ENCODE measurements at places on chromosomes 7 and 10.

DNA sequence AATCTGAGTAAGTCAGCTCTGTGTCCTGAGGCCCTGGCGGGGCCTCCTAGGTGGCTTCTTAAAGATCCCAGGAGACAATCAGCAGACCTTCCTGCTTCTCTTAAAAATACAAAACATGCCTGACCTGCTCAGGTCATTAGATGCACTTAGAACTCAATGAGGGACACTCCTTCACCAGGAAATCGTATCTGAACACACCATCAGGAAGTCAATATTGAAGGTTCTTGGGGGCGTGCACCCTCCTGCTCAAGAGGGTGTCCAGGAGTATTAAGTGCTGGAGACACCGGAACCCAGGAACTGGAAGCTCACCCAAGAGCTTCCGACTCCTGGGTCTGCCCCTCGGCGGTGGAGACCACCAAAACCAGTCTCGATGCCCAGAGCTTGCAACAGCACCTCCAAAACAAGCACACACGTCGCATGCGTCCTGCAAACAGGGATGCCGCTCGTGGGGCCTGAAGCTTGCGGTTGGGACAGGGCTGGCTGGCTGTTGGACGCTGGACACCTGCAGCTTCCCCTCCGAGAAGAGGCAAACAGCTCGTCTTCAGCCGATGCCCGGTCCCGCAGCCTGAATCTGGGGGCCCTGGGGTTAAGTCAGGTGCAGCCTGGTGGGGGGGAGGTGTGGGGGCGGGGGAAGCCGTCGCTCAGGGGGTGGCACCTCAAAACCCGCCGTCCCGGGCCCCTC is 803 bp downstream of the RAPGEF5 start:
- DNase-seq: no peak

- DNase-seq: peak; percentile 33
These were observed 119.5 kb downstream of the SPDYE5 start for GRCh38 chr7:75611557-75612178.

DNA sequence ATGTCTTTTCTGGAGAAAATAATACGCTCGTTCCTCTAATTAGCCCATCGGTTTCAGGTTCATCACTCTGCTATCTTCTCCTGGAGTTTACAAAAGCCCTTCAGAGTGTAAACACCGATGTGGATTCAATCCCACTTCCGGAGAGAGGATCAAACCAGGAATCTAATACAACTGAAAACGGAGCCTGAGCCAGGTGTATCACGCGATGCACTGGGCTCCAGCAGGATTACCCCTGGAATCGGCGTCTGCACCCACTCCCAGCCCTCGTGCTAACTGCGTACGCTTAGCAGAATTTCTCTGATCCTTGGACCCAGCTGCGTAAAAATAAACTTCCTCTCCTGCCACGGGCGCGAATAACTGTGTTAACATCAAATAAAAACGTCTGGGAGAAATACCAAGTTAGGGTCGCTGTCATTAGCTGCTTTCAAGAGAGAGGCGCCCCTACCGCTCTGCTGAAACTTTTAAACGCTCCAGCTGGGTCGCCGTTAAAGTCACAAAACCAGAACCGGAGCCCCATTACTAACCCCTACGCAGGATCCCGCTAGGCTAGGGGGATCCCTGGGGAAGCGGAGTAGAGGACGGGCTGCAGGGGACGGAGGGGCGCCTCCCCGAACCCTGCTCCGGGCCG is 502 bp downstream of the ZNF3 start:
- peak; percentile 19 for DNase-seq

DNA sequence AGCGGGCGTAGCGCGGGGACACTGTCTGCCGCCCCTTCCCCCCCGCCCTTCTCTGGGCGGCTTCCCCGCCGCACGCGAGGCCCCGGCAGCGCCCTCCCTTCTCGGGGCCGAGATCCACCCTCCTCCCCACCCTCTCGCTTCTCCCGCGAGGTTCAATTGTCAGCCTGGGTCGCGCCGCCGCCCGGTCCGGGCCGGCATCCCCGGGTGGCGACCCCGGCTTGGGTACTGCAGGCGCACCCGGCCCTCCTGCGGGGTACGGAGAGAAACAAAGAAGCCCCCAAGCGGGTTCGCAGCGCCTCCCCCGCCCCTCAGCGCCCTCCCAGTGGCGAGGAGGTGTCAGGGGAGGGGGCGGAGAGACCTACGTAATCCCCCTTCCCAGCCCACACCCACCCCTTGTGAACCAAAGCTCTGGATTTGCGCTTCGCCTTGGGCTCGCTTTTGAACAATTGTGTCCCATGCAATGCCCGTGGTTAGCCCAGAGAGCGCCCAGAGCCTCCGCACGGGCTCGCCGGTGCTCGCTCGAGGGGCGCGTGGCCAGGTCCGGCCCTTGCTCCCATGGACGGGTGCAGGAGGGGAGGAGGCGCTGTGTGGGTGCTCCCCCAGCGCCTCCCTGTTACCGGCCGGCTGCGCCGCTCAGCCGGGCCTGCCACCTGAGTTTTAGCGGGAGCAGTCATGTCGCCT is 634 bp downstream of the HECW1 start:
- no peak for DNase-seq

DNA sequence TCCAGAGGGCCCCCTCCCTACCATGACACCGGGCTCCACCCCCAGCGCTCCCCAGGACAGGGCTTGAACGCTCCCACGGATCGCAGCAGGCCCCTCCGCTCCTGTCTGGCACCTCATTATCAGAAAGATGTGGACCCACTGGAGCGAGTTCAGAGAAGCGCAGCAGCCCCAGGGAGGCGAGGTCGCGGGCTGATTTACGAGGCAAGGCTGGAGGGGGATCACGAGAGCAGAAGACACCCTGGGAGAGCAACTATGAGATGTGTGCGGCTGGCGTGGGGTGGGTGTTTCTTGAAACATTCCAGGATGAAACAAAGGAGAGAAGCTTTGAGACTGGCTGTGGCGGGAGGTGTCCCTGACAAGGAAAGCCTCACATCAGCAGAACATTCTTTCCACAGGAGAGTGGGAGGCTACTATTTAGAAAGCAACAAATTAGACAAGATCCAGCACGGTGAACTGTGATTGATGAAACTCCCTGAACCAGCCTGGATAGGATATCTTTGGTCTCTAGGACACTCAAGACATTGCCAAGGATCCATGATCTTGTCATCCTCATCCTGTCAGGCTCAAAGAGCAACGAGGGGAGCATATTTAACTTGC is 66.0 kb downstream of the JCAD start:
- no peak for DNase-seq

- no peak for DNase-seq
These were observed 236.5 kb upstream of the SEMA3D start for GRCh38 chr7:85423209-85423895.

- no peak for DNase-seq
These were observed 83.0 kb upstream of the FAM180A start for GRCh38 chr7:135831455-135832195.

DNA sequence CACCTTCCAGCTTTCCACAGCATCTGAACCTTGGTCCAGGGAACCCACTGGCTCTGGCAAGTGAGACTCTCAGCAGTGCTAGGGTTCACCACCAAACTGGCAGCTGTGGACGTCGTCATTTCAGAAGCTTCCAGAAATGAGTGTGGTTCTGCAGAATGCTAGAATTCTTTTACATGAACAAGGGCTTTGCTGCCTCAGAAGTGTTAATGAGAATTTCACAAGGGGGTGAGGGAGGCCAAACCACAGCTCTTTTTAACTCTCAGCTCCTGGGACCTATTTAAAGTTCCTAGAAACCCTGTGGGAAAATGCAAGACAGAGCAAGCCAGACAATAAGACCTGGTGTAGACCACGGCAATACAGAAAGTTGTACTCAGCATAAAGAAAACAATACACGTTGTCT is 129.3 kb upstream of the BET1 start:
- DNase-seq: no peak

DNA sequence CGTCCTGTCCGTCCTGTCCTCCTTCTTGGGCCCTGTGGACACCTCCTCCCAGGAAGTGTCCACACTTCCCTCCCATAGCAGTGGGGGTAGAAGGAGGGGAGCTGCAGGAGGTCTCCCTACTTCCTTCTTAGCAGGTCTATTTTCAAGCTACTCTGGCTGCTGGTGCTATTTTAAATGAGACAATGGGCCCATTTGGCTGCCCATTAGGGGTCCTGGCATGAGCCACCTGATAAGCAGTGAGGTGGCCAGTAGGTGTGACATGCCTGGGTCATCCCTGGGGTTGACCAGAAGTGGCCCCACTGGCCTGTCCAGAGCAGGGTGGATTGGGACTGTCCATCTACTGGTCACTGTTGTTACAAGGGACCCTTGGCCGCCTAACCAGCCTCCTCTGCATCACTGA is 75.2 kb downstream of the COL13A1 start:
- no peak for DNase-seq

- DNase-seq: no peak
These were observed 75.3 kb upstream of the CPXM2 start for GRCh38 chr10:123966896-123967231.

- DNase-seq: no peak
These were observed 143.2 kb upstream of the COBL start for GRCh38 chr7:51459809-51460208.

GRCh38 chr7:149865437-149865836 is 8.3 kb upstream of the ATP6V0E2 start:
- DNase-seq: no peak

GRCh38 chr10:77898323-77899079 is 28.1 kb downstream of the DLG5 start:
- no peak for DNase-seq

- no peak for DNase-seq
These were observed 104.4 kb downstream of the TAF3 start for GRCh38 chr10:7922707-7923106.

- DNase-seq: peak; percentile 54
These were observed 107.2 kb upstream of the LYZL2 start for GRCh38 chr10:30736685-30737232.

DNA sequence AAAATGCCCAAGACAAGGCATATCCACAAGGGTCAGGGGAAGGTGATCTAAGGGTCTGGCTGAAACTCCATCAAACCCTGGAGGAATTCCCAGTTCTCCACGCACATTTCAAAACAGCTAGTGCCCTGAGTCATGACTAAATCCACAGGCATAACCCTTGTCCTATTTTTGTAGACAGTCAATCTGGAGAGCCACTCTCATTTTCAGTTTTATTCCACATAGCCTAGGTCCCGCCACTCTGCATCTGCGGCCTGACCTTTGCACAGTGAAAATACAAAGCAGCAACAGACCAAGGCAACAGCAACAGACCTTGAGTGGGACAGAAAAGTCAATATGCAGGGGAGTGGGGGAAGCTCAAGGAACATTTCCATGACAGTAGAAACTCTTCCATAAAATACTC is 201.4 kb upstream of the NPVF start:
- DNase-seq: no peak

GRCh38 chr10:72851509-72851908 is 42.0 kb upstream of the OIT3 start:
- DNase-seq: peak; percentile 60

DNA sequence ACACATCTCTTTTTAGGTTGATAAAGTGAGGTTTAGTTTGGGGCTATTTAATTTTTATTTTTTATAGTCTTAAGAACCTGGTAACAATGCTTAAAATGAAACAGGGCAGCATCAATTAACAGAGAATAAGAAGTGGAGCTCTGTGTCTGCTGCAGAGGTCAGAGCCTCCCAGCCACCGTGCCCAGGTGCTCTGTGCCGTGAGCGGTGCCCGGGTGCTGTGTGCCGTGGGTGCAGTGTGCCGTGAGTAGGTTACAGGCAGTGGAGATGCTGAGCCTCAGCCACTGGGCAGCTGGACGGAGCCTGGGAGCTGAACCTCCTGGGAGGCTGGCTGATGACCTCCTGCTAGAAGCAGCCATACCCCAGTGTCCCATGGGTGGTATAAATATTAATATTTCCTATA is 250.0 kb downstream of the KLF6 start:
- no peak for DNase-seq

DNA sequence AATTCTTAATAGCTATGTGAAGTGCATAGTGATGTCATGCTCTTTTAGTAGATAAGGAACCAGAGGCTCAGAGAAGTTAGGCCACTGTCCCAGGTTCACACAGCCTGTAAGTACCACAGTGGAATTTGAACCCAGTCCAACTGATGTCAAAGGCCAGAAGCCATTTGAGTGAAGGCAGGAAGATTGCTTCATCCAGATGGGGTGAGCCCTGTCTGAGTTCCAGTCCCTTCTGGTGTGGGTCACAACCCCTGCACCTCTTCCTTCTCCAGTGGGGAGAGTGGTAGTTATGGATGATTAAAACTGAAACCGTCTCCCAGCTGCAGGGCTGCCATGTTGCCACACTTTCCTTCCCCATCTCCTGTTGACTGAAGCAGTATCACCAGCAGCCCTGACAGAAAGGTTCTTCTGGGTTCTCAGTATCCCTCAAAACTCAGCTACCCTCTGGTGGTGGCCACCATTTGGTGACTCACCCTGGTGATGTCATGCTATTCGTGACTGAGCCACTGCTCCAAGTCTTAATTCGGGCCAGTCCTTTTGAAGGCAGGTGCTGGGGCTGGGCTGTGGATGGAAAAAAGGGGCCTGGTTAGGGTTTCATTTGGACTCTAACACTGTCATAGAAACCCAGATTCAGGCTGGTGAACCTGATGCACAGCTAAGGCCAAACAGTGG is 1.5 kb upstream of the C10orf95 start:
- DNase-seq: peak; percentile 95

GRCh38 chr7:55185941-55186609 is 167.3 kb downstream of the EGFR start:
- no peak for DNase-seq

GRCh38 chr10:61452655-61453641 is at the start of gene TMEM26:
TSS of gene TMEM26 (minus strand) at chr10:61453381. CDS start at chr10:61453081, 300 bp downstream.
- DNase-seq: peak; percentile 29

DNA sequence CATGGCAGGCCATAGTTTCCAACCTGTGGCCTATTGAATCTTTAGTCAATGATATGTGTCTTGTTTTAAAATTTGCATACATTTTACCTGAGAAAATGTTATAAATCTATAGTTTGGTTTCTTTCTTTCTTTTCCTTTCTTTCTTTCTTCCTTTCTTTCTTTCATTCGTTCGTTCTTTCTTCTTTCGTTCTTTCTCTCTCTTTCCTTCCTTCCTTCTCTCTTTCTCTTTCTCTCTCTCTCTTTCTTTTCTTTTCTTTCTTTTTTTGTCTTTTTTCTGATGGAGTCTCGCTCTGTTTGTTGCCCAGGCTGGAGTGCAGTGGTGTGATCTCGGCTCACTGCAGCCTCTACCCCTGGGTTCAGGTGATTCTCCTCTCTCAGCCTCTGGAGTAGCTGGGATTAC is 133.3 kb downstream of the IDE start:
- DNase-seq: no peak

GRCh38 chr10:14243221-14243620 is 87.5 kb downstream of the FRMD4A start:
- DNase-seq: no peak

- DNase-seq: no peak
These were observed 27.3 kb downstream of the SMKR1 start for GRCh38 chr7:129529643-129530042.

- no peak for DNase-seq
These were observed 75.7 kb downstream of the C10orf105 start for GRCh38 chr10:71643904-71644303.

DNA sequence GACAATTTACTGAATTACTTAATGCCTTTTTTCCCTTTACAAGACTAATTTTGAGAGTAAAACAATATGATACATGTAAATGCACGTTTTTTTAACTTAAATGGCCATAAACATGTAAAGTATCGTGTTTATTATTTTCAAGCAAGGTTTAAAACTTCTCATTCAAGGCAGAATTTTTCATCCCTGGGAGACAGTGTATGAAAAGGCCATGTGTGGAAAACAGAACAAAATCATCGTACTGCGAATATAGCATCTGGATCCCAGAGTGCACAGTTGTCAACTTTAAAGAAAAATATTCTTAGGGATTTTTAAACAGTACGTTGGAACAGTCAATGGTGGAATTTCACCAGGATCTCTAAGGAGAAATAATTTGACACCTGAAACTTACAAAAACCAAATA is 1.1 kb upstream of the RAB11FIP2 start:
- no peak for DNase-seq

- no peak for DNase-seq
These were observed 19.6 kb downstream of the ARL4A start for GRCh38 chr7:12706900-12707536.
